ENCODE measurements at places on chromosomes 5 and 9.

DNA sequence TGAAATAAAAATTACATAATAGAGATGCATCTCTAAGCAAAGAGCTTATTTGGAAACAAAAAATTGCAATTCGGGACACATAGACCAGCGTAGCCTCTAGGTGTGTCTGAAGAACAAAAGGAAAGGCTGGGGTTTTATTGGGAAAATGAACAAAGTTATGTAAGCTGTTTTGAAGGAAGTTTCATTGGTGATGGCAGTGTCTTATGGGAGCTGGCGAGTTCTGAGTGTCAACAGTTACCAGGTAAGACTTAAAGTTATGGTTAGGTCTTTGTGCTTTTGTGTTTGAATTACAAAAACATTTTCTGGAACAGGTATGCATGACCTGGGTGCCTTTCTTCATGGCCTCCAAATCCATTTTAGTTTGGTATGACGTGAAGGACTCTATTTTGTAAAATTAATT lies 48.9 kb downstream of the SLC27A6 start:
- no peak for DNase-seq

DNA sequence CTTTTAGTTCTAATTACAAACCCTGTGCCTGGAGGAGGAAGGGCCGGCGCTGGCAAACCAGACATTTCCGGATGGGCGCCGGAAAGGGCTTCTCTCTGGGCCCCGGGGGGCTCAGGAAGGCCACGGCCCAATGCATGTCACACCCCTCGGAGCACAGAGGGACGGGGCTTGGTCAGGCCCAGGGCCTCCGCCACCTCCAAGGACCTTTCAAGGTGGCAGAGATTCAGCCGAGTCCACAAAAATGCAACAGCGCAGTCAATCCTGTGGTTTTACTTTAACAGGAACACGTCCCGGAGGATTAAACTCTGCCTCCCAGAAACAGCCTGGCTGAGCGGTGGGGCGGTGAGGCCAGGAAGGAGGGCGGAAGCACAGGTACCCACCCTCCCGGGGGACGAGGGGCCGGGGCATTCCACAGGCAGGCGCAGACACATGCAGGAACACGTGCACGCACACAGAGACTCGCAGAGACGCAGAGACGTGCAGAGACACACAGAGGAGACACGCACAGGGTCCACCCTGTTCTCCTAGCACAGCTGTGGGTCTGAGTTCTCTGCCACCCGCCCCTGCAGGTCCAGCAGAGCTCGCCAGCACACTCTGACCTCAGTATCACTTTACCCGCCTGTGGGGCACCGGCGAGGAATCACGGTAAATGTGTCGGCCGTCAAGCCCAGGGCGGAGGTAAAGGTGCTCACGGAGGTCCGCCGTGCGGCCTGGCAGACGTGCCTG lies 23.0 kb downstream of the SLC9A3 start:
- no peak for DNase-seq

DNA sequence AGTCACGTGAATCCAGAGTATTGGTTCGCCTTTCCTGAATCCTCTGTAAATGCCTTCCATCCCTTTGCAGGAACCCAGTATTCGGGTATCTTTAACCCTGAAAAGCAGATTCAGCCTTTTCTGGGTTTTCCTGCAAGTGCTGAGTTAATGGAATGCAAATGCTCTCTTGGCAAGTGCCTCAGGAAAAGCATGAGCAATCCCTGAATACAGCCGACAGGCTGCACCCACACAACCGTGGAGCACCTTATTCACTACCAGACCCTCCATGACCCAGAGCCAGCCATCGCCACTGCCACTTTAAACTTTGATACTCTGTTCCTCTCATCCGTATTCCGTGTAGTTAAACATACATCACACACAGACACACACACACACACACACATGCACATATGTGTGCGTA lies 54.4 kb downstream of the ZNF622 start:
- DNase-seq: no peak

DNA sequence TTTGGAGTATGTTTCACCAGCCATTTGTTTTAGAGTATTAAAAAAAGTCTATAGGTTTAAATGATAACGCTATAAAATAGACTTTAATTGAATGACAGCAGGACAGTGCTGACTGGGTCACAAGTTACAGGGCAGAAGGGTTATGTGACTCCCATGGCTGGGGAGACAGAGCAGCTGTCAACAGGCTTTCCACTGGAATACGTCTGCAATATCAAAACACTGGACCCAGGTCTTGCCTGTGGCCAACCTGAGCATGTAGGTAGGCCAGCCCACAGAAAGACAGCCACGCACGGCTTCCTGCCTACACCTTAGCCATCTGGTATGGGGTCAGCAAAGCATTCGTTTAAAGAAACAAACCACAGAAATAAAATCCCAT lies 80.7 kb downstream of the OTULIN start:
- no peak for DNase-seq

- DNase-seq: no peak
Measured at GRCh38 chr5:61327760-61328753, 4.0 kb upstream of the ZSWIM6 start.

- DNase-seq: peak; percentile 83
Measured at GRCh38 chr5:137888863-137889759, at the start of gene PKD2L2. Gene PKD2L2, plus strand, starts transcription at chr5:137889457. Its CDS starts 35 bp downstream, at chr5:137889492.

GRCh38 chr5:107985144-107985543 lies 314.4 kb upstream of the EFNA5 start:
- no peak for DNase-seq

DNA sequence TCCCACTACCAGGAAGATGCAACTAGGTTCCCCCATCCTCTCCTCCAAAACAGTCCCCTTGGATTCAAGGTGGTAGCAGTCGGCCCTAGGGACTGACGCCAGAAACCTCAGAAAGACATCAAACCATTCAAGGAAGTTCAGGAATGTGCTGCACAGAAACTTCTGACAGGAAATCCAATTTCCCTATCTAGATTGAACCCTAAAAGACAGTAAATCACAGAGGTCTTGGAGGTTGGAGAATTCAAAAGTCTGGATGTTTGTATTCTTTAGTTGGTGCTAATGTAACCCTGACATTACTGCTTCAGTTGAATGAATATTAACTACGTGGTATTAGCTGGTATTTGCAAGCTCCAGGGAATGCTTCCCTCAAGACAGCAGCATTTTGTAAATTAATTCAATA lies 125.3 kb downstream of the SYK start:
- DNase-seq: no peak

- DNase-seq: no peak
Measured at GRCh38 chr5:91378752-91379211, 4.3 kb downstream of the ARRDC3 start.

GRCh38 chr5:31916327-31916726 lies 257.8 kb downstream of the GOLPH3 start:
- DNase-seq: no peak

DNA sequence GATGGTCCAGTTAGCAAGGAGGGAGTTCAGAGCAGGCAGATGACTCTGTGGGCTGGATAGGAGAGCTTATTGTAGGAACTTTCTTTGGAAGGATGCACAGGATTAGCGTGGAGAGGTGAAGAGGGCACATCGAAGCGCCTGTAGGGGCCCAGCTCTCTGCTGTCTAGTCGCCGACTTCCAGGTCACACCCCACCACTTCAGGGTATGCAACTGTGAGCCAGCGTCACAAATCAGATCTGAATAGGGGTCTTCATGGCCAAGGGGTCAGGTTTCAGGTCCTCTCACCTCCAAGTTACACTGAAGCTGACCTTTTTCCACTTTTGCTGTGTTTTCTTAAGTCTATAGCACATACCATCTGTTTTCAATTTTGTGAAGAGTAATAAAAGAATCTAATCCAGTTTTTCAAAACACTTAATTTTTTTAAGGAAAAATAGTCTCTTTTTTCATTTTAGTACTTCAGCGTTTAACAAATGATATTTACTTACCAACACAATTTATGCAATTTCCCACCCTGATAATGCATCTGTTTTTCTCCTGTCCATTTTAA lies 364.2 kb upstream of the CLINT1 start:
- no peak for DNase-seq

DNA sequence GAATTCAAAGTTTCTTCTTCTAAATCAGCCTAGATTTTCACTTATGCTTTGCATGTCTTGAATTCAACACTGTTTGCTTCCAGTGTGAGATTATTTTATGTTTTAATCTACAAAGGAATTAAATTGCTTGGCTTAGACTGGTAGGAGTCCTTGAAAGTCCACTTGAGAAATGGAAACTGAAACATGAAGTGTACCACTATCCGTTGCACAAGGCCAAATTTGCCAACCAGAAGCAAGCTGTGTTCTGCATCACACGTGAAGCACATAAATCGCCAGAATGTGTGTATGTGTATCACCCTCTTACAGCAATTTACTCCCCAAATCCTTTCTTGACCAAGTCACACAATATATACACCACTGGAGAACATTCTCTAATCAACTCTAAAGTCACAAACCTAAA lies 10.3 kb downstream of the SEMA6A start:
- DNase-seq: no peak

- no peak for DNase-seq
Measured at GRCh38 chr9:3865141-3865772, 339.5 kb upstream of the RFX3 start.
